ENCODE measurements at places on chromosomes 3 and 15. TPM values are rescaled to one million over a fixed set of nuclear protein-coding genes. Genes with fewer than 3 reads are reported as not detected.

AP3S2 gene
- 35.2 TPM for total RNA-seq

DNA sequence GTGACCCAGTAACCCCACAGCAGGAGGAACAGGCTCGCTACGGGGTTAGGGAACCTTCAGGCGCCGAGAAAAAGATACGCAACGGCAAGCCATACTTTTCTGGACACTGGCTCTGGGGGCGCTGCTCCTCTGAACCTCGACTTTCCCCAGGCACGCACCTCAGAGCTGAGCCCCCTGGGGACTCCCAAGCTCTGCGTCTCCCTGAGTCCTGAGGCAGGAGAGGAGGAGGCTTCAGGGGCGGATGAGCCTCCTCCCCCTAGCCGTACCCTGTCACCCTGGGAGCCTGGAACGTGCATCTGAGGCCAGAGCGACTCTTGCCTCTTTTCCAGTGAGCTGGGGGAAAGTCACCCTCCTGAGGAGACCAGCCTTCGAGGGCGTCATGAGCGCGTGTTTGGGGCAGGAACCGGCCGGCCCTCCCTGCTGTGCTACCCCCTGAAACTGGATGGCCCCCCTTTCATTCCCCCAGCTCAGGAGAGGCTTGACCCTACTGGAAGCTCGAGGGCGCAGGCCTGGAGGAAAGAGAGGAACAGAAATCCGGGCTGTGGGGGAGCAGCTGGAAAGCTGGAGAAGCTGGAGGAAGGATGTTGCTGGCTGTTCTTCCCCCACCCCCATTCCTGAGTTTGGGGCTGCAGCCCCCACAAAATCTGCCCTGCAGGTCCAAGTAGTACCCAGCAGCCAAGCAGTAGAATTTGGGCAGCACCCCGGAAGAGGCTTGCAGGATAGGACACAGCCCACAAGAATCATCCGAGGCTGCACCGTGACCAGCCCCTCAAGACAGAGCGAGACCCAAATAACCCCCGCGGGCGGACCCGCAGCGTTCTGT, 25.1 kb upstream of the POLG start:
- H3K27ac ChIP-seq: no peak overlapping the region
- DNase-seq: no peak
- no peak overlapping the region for H3K4me3 ChIP-seq
- peaks cover 75% of the 10 kb centered on the region for H3K27me3 ChIP-seq

FAM174B gene
- 1.6 TPM for total RNA-seq

DNA sequence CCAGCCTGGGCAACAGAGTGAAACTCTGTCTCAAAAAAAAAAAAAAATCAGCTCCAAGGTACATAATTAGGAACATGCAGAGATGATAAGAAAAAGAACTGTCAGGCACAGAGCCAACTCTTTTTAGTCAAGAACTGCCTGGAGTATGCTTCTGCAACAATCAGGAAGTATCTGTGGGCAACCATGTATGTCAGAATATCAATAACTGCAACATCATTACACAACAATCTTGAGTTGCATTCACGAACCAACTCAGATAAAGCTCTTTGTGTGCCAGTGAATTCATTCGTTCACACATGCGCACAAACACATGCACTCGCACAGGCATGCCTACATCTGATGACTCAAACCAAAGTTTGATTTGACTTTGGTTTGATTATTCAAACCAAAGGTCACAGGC, 32.1 kb downstream of the EFHB start:
- H3K36me3 ChIP-seq: no peaks in the 10 kb centered on the region
- H3K4me1 ChIP-seq: peaks cover 13% of the 10 kb centered on the region
- no peaks in the 10 kb centered on the region for H3K27me3 ChIP-seq
- no peak for DNase-seq
- no peak overlapping the region for H3K27ac ChIP-seq
- no peak overlapping the region for H3K4me3 ChIP-seq

DNA sequence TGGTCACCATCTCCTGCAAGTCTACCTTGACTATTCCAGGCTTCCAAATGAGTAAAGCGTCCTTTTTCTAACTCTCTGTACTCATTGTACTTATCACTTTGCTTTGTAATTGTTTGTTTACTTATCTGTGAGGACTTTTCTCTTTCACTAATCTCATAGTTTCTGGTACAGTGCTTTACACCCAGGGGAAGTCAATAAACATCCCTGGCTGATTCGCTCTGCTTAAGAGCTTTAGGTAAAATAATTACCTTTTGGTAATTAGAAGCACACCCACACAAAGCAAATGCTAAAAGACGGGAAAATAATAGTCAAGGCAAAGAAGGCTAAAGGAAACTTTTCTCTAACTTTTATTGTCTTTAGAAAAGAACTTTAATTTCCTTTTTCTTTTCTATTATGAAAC, 466.9 kb upstream of the ROBO1 start:
- no peaks in the 10 kb centered on the region for H3K36me3 ChIP-seq
- H3K4me1 ChIP-seq: no peaks in the 10 kb centered on the region
- H3K4me3 ChIP-seq: no peak overlapping the region
- H3K27me3 ChIP-seq: no peaks in the 10 kb centered on the region
- no peak for DNase-seq
- no peak overlapping the region for H3K27ac ChIP-seq

TLR9 gene
- total RNA-seq: not detected

RAD51 gene
- total RNA-seq: 15.2 TPM

UPK1B gene
- total RNA-seq: not detected

GRCh38 chr3:171900446-171900845, 57.3 kb downstream of the TMEM212 start:
- H3K4me3 ChIP-seq: no peak overlapping the region
- DNase-seq: no peak
- no peaks in the 10 kb centered on the region for H3K36me3 ChIP-seq
- peaks cover 10% of the 10 kb centered on the region for H3K4me1 ChIP-seq
- H3K27me3 ChIP-seq: peaks cover under 1% of the 10 kb centered on the region

C3orf85 gene
- total RNA-seq: not detected

GRCh38 chr3:42204867-42205599, 61.0 kb downstream of the CCK start:
- no peak for DNase-seq
- no peak overlapping the region for H3K27ac ChIP-seq
- H3K36me3 ChIP-seq: peaks cover 29% of the 10 kb centered on the region
- H3K27me3 ChIP-seq: peaks cover 2% of the 10 kb centered on the region
- H3K4me1 ChIP-seq: no peaks in the 10 kb centered on the region

DNA sequence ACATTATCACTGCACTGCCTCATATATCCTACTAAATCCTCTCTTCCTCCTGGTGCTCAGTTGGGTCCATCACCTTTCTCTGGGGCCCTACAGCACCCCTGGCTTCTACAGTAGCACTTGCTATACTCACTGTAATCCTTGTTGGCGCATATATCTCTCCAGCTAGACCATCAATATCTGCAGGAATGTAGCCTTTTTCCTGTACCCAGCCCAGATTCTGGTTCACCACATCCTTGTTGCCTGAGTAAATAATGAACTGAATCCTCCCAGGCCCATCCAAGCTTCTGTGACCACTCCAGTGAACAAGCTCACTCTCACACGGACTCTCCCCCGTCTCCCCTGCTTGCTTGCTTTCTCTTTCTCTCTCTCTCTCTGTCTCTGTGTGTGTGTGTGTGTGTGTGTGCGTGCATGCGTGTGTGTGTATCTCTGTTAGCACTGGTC, 62.5 kb upstream of the LIPC start:
- no peak overlapping the region for H3K4me3 ChIP-seq
- H3K27me3 ChIP-seq: peaks cover 25% of the 10 kb centered on the region
- H3K4me1 ChIP-seq: peaks cover 6% of the 10 kb centered on the region
- DNase-seq: no peak
- no peak overlapping the region for H3K27ac ChIP-seq

DNA sequence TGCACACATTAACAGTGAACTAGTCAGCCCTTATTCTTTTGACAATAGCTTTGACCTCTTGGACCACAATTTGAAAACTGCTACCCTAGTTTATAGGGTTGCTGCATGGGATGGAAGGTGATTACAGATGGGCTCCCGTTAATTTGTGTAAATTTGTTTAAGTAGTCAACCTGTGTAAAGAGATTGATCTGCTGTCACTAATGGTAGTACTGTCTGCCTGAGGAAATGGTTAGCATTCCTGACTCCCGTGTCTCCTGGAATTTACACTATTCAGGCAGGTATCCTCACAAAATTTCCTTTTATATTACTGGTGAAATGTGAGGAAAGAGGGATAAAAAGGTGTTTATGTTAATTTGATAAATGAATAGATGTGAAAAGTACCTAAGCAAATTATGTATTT, 15.3 kb upstream of the EBLN2 start:
- H3K27ac ChIP-seq: no peak overlapping the region
- no peaks in the 10 kb centered on the region for H3K27me3 ChIP-seq
- H3K4me1 ChIP-seq: peaks cover 43% of the 10 kb centered on the region
- DNase-seq: no peak
- H3K36me3 ChIP-seq: no peaks in the 10 kb centered on the region

DNA sequence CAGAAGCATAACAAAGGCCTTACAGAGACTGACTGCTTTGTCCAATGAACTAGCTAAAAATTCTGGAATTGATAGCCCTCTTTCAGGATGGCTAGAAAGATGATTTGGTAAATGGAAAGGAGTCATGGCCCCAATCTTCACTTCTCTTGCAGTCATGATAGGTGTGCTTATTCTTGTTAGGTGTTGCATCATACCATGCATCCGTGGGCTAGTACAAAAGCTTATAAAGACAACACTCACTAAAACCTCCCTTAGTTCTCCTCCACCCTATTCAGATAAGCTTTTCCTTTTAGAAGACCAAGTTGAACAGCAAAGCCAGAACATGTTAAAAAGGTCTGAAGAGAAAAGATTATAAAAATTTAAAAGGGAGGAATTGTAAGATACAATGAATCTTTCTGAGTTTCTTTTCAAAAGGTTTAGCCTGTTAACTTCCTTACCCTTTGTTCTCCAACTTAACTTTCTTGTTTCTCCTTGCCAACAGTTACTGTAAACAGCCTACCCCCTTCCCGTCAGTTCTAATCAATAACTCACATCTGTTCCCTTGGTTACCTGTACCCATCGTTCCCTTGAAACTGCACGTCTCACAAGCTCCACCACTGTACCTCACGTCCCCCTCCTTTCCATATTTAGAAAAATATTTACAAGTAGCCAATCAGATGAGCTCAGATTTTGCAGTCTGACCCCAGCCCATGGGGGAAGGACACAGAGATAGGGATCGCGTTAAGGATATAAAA, 105.8 kb downstream of the ZBBX start:
- H3K27ac ChIP-seq: no peak overlapping the region
- no peaks in the 10 kb centered on the region for H3K36me3 ChIP-seq
- DNase-seq: no peak
- no peaks in the 10 kb centered on the region for H3K27me3 ChIP-seq

DNA sequence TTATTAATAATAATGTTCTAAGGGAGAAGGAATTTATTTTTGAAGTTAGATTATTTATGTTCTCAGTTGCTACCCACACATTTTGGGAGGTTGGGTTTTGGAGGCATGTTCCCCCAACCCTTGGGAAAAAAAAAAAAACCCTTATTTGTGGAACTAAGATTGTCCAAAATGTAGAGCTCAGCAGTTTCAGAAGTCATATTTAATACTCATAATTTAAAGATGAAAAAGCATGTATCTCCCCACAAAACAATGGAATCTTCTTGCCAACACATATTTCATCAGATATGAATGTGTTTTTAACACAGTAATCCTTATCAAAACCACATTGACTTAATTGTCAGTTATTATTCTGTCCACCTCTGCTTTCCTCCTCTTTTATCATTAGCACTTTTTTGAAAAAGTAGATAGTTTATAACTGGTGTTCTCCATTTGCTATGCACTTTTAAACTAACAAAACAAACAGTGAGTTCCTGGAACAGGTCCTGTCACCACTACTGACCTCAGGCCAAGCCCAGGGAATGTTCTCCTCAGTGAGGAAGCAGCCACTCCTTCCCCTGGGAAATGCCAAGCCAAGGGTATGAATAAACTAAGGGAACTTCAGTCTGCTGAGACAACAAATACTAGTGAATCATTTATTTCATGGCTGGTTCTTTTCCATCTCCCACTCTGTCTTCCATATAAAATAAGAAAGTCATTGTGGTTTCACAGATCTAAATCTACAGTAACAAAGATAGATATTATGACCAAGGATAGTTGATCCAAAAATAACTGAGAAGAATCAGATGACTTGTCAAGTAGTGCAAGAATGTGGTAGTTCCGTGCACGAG, 414.4 kb upstream of the ALCAM start:
- peak; percentile 94 for DNase-seq
- H3K27ac ChIP-seq: peak overlapping the region; percentile 86
- peaks cover 46% of the 10 kb centered on the region for H3K4me1 ChIP-seq
- no peaks in the 10 kb centered on the region for H3K27me3 ChIP-seq
- peak overlapping the region; percentile 72 for H3K4me3 ChIP-seq

DNA sequence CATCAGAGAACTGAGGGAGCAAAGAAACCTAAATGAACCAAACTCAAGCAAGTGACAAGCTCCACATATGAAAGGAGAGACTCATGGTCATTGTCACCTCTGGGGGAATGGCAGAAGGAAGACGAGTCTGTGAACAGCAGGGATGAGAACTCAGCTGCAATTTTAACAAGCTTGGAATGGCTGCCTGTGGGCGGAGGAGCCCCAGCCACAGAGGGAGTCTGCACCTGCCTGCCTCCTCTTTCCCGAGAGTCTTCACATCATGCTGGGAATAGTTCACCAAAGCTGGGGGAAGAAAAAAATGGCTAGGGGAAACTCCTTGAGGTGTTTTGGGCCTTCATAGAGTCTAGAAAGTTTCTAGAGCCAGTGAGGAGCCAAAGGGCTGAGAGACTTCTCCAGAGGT, 21.3 kb upstream of the BHLHE40 start:
- H3K27ac ChIP-seq: no peak overlapping the region
- DNase-seq: no peak
- no peaks in the 10 kb centered on the region for H3K4me1 ChIP-seq
- peaks cover 12% of the 10 kb centered on the region for H3K27me3 ChIP-seq

- no peak overlapping the region for H3K4me3 ChIP-seq
- H3K4me1 ChIP-seq: no peaks in the 10 kb centered on the region
- DNase-seq: no peak
- H3K36me3 ChIP-seq: no peaks in the 10 kb centered on the region
- no peak overlapping the region for H3K27ac ChIP-seq
Observed at GRCh38 chr15:87716422-87716821, 540.1 kb downstream of the NTRK3 start.

SLC7A14 gene
- 0.36 TPM for total RNA-seq

GRCh38 chr3:142929109-142929508, 34.4 kb downstream of the PAQR9 start:
- DNase-seq: peak; percentile 47
- H3K36me3 ChIP-seq: peaks cover 6% of the 10 kb centered on the region
- H3K4me1 ChIP-seq: no peaks in the 10 kb centered on the region

DNA sequence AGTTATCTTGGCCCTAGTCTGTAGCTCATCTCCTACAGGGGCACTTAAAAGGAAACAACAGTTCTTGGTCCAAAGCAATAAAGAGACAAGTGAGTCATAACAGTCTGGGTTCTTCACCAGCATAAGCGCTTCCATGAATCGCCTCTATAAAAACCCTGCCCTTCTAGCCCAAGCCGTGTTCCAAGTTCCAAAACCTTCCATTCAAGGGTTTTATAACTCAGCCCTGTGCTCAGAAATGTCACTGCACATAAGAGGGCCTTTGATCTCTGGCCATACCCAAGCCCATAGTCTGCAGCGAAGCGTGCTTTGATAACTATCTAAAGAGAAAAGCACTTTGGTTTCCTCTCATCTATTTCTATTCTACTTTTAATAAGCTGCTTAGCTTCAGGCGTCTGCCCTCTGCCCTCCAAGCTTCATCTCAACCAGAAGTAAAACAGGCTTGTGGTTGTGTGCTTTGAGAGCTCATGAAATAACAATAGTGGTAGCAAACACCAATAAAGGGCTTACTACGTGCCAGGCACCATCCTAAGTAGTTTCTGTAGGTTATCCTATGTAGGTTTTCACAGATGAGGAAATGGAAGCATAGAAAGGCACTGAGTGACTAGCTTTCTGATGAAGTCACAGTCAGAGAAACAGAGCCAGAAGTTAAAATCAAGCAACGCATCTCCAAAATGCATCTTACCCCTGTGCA, 64.0 kb upstream of the AKAP13 start:
- H3K27me3 ChIP-seq: no peaks in the 10 kb centered on the region
- peak; percentile 89 for DNase-seq
- peaks cover 84% of the 10 kb centered on the region for H3K4me1 ChIP-seq
- peaks cover 8% of the 10 kb centered on the region for H3K36me3 ChIP-seq

FBXW12 gene
- total RNA-seq: not detected

CSTA gene
- total RNA-seq: not detected
